ENCODE measurements at places on chromosomes 3 and 15.
A peak's percentile ranks its signal among the peaks of the same experiment; 100 is the strongest.

GRCh38 chr15:99552111-99552510 is 13.7 kb upstream of the MEF2A start:
- DNase-seq = no peak

GRCh38 chr3:10511809-10512494 is 6.6 kb upstream of the ATP2B2 start:
- peak; percentile 51 for DNase-seq

- DNase-seq = no peak
These were observed 1.8 kb downstream of the ACAP2 start for GRCh38 chr3:195441051-195441450.

DNA sequence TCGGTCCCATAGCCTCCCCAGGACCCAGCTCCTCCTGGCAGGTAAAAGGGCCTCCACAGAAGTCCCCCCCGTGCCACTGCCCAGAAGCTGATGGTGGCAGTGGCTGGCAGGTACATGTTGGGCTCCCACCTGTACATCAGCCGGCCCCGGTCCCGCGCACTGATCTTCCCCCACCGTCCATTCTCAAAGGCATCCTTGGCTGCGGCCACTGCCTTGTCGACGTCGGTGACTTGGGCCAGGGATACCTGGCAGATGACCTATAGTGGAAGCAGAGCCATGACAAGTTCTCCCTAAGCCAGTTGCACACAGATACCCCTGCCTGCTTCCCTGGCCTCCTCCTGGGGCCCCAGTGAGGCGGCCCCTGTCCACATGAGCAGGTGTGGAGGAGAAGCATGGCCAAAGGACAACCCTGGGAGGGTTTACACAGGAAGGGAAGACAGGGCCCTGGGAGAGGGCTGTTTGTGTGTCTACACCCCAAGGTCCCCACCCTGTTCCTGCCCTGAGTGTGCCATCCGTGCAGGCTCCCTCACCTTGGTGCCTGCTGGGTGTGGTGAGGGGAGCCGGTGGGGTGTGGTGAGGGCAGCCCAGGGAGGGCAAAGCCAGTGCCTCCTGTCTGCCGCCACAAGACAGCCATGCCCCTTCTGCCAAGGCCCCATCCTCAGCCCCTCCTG is 44.8 kb downstream of the ALDH1L1 start:
- no peak for DNase-seq

DNA sequence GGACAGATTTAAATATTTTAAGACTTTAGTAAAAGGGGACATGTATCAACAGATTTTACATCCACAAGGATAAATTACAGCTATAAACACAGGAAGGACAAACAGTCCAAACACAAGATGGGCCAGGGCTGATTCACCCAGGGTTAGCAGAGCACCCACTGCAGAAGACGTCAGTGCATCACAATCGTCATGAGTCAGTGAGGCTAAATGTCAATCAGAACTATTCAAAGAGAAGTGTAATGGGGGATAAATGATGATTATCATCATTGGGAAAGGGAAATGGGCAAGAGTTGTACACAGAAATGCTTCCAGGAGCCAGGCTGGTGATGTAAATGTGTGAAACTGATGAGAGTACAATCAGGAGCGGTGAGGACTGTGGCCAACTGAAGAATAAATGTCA is 226.8 kb downstream of the PLCL2 start:
- no peak for DNase-seq

DNA sequence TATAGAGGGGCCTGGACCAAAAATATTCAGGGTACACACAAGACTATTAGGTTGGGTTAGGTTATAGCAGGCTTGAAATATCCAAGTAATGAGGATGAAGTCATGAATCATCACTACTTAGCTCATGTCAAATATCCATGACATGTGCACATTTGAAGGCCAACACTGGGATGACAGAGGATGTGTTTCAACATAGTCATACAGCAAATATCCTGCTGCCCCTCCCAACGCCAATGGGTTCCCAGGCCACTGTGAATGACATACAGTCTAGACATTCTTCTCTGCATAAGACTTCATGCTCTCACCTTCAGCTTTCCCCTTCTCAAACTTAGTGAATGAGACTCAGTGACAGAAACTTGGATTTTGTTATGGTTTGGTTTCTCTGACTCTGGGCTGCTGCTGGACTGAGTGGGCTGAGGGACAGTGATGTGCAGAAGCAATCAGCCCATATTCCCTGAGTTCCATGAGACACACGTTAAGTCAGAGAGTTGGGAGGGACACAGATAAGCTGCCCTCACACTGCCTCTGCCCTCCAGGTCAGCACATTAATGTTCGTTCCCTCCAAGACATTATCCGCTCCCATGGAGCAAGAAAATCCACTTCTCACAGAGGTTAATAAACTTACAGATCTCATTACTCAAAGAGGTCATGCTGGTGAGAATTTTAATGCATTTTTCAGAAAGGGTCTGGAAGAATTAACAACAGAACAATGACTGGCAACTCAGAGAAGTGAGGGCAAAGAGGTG is 15.4 kb downstream of the HOMER2 start:
- peak; percentile 70 for DNase-seq

GRCh38 chr3:80391573-80391972 is 623.8 kb upstream of the ROBO1 start:
- DNase-seq = no peak

DNA sequence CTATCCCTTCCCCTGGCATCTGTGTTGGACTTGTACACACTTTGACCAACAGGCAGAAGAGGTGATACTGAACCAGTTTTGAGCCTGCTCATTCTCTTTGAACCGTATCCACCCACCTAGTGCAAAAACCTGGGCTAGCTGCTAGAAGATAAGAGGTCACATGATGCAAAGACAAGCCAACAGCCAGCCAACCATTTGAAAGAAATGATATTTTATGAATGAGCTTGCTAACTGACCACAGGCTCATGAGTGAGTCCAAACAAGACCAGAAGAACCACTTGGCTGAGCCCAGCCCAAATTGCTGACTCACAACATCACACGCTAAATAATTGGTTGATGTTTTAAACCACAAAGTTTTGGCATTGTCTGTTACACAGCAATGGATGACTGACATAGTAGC is 74.0 kb upstream of the CTNNB1 start:
- DNase-seq = no peak

DNA sequence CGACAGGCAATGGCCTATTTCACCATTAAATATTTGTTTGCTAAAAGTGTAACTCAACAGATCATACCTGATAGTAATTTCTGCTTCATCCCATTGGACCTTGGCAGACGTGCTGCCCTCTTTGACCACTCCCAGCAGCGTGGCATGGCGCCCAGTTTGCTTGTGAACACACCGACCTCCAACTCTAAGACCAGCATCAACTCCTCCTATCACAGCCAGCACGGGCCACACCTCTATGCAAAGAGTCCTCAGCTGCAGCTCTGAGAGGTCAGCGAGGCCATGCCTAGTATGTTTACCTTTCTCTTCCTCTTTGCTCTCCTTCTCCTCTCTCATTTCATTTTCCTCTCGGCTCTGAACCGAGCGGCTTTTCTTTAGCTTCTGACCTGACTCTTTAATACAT is 80.6 kb downstream of the FBXL22 start:
- no peak for DNase-seq

DNA sequence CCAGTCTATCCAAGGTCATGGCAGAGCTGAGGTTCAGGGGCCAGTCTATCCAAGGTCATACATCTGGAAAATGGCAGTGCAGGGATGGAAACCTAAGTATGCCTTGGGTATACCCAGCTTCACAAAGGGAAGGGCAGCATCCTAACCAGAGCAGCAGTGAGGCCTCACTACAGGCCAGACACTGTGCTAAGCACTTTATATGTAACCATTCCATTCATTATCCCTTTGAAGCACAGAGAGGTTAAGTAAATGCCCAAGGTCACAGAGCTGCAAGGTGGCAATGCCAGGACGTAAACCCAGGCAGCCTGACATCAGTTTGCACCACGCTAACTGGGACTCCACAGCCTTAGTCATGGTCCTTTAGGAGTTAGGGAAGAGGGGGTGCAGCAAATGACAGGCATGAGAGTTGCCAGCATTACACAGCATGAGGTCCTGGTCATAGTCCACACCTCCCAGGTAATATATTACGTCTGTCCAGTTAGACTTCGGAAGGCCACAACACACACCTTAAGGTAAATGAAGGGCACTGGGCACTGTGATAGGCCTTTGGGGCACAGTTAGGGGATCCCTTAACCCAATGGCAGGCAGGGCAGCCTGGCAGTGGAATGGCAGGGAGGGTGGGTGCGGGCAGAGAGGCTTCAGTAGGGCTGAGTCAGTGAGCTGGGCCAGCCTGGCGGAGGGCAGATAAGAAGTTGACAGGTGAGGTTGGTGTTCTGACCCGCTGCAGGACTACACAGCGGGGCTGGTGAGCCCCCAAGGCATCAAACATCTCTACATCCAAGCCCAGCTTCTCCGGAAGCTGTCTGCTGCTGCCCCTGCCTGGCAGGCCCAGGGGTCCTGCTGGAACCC is 21.1 kb upstream of the CORO2B start:
- no peak for DNase-seq

Data from fibroblast of upper back skin (primary cell).